PC-9 (cell line): ENCODE measurements at places on chromosomes 3 and 15. TPM values are rescaled to one million over a fixed set of nuclear protein-coding genes. Genes with fewer than 3 reads are reported as not detected.

- peaks cover 9% of the 10 kb centered on the region; the same call in 1 of the 2 replicates for H3K4me1 ChIP-seq
- peak; percentile 45 for DNase-seq
- no peak overlapping the region for H3K4me3 ChIP-seq
- no peak overlapping the region for H3K27ac ChIP-seq
- no peaks in the 10 kb centered on the region for H3K27me3 ChIP-seq
These were observed 15.8 kb upstream of the RARB start for GRCh38 chr3:25412269-25412668.

DNA sequence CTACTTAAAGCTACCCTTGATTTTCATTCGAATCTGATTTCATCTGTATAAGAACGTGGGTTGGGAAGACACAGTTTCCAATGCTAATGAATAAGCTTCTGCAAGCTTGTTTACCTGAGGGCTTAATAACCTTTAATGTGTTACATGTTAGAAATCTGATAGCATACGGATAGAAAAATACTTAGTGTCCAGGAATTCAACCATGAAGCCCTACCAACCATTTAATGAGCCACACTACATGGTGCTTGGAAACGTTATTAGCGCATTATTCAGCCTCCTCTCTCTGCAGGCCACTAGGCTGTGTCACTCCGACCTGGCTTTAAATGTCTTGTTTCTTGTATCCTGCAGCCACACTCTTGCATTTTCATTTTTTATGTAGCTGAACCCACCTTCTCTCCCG, 1.6 kb downstream of the FAM81A start:
- H3K4me3 ChIP-seq: no peak overlapping the region
- no peaks in the 10 kb centered on the region for H3K36me3 ChIP-seq
- H3K4me1 ChIP-seq: no peaks in the 10 kb centered on the region
- H3K27ac ChIP-seq: no peak overlapping the region
- H3K27me3 ChIP-seq: no peaks in the 10 kb centered on the region
- no peak for DNase-seq

ALDH1L1 gene
- total RNA-seq: 46.9 and 50.0 TPM in 2 replicates

DNA sequence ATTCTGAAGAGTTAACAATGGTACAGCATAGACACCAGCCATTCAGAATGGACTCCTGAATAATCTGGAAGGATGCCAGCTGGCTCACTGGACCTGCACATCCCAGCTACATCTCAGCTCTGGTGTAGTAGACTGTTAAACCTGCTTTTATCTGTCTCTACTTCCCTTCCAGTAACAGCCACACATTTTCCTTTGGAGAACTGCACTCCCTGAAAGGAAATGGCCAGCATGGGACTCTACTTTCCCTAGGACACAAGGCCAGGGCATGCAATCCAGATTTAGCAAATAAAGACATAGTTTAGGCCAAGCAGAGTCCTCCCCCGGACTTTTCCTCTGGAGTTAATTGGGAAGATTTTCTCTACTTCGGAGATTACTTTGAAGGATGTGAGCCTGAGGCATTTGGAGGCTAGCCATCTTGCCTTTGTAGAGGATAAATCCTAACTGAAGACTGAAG, 82.7 kb upstream of the TCF12 start:
- no peaks in the 10 kb centered on the region for H3K27me3 ChIP-seq
- no peak overlapping the region for H3K27ac ChIP-seq
- no peaks in the 10 kb centered on the region for H3K4me1 ChIP-seq
- H3K4me3 ChIP-seq: no peak overlapping the region

- no peak overlapping the region for H3K4me3 ChIP-seq
- H3K27ac ChIP-seq: no peak overlapping the region
- no peaks in the 10 kb centered on the region for H3K4me1 ChIP-seq
- peaks cover 8% of the 10 kb centered on the region; the same call in 1 of the 2 replicates for H3K36me3 ChIP-seq
These were observed 28.7 kb upstream of the TMEM42 start for GRCh38 chr3:44832965-44833364.

DNA sequence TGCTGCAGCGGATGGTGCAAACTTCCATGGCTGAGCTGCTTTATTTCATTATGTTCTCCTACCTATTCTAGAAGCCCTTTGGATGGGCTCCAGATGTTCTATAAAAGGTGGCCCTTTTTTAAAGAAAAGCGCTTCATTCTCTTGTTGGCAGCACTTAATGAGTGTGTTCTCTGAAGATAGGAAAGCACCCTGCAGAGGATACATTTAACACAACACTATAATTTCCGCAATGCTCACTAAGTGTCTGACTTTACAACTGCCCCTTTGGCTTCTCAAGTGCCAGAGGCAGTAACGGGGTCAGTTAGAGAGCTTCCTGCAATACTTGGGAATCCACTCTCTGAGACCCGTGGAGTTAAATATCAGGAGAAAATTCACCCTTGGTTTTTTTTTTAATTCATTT, 88.1 kb downstream of the MDFIC2 start:
- H3K36me3 ChIP-seq: no peaks in the 10 kb centered on the region
- no peaks in the 10 kb centered on the region for H3K4me1 ChIP-seq
- DNase-seq: no peak
- H3K27me3 ChIP-seq: no peaks in the 10 kb centered on the region
- H3K4me3 ChIP-seq: no peak overlapping the region

SYNPR gene
- not detected in 2 replicates for total RNA-seq

DNA sequence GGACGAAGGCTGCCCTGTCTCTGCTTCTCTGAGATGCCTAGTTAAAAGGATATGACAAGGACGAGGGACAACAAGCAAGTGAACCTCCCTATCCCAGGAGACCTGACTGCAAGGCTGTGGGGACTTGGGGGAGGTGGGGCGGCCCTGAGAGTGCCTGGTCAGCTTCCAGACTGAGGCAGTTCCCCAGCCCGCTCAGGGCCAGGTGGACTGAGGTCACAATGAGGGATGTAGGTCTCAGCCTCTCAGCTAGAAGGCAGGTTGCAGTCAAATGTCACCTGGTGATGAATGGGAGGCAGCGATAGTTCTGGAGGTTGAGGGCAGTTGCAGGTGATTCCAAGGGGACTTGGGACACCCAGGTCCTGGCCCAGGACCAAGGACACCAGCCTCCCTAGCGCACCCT, 30.6 kb downstream of the TKT start:
- DNase-seq: no peak
- H3K27me3 ChIP-seq: no peaks in the 10 kb centered on the region
- H3K4me3 ChIP-seq: no peak overlapping the region
- no peak overlapping the region for H3K27ac ChIP-seq
- H3K4me1 ChIP-seq: no peaks in the 10 kb centered on the region

DNA sequence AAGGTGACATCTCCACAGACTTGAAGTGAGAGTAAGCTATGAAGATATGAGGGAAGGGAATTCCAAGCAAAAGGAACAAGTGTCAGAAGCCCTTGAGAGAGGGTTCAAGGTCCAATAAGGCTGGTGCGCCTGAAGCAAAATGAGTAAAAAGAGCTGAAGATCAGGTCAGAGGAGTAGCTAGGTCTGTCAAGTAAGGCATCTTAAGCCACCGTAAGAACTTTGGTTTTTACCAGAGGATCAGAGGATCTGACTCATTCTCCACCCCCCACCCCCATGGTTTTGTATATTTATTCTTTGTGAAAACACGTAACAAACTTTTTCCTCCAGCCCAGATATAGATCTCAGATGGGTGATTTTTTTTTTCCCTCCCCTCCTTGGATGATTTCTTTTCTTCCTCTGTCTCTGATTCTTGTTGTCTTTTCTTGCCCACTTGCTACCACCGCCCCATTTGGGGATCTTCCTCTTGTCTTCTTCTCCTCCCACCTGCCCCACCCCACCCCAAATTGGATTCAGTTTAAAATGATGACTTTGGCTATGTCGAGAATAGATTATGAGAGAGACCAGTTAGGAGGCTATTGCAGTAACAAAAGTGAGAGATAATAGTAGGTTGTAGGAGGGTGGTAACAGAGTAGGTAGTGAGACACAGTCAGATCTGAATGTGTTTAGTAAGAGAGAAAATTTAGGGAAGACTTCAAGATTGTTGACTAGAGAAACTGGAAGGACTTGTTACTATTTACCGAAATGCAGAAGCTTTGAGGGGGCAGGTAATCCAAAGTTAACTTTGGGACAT, 6.1 kb downstream of the TRMT10C start:
- peaks cover 15% of the 10 kb centered on the region for H3K4me1 ChIP-seq
- H3K27me3 ChIP-seq: no peaks in the 10 kb centered on the region
- DNase-seq: no peak
- H3K4me3 ChIP-seq: no peak overlapping the region
- H3K36me3 ChIP-seq: peaks cover 34% of the 10 kb centered on the region
- no peak overlapping the region for H3K27ac ChIP-seq

GRCh38 chr3:169104972-169105371, 558.5 kb downstream of the MECOM start:
- no peak for DNase-seq
- no peaks in the 10 kb centered on the region for H3K4me1 ChIP-seq
- no peak overlapping the region for H3K4me3 ChIP-seq
- no peak overlapping the region for H3K27ac ChIP-seq
- H3K27me3 ChIP-seq: no peaks in the 10 kb centered on the region

WDR5B gene
- 4.5 and 5.8 TPM in 2 replicates for total RNA-seq

- no peak for DNase-seq
- H3K27me3 ChIP-seq: no peaks in the 10 kb centered on the region
- H3K4me1 ChIP-seq: no peaks in the 10 kb centered on the region
- H3K27ac ChIP-seq: no peak overlapping the region
- no peaks in the 10 kb centered on the region for H3K36me3 ChIP-seq
These were observed 243.8 kb upstream of the TTC14 start for GRCh38 chr3:180358179-180358578.

PLXNB1 gene
- total RNA-seq: 97.7 and 120 TPM in 2 replicates

GRCh38 chr15:66895794-66896453, 169.5 kb upstream of the SMAD3 start:
- H3K4me1 ChIP-seq: no peaks in the 10 kb centered on the region
- H3K27me3 ChIP-seq: no peaks in the 10 kb centered on the region
- H3K4me3 ChIP-seq: no peak overlapping the region
- no peak for DNase-seq

- no peak overlapping the region for H3K4me3 ChIP-seq
- no peaks in the 10 kb centered on the region for H3K36me3 ChIP-seq
- H3K4me1 ChIP-seq: no peaks in the 10 kb centered on the region
- H3K27me3 ChIP-seq: no peaks in the 10 kb centered on the region
- no peak overlapping the region for H3K27ac ChIP-seq
- DNase-seq: no peak
These were observed 463.3 kb downstream of the EPHA6 start for GRCh38 chr3:97277708-97278107.

DNA sequence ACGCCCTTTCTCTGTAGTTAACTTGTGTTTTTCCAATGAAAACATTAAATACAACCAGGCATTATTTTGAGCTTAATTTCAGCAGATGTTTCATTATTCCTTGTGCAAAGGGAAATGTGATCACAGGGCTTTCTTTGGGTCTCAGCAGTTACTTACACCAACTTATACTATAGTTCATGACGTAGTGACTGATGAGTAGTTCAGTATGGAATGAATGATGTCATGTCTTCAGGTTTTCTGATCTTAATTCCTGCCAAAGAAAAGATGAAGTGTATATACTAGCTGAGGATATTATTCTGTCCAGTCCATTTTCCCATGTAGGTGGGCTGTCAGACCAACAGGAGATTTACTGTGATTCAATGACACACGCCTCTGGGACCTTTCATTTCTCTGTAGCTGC, 61.3 kb downstream of the MYRIP start:
- no peaks in the 10 kb centered on the region for H3K4me1 ChIP-seq
- H3K36me3 ChIP-seq: no peaks in the 10 kb centered on the region
- H3K4me3 ChIP-seq: no peak overlapping the region
- no peak for DNase-seq

RLBP1 gene
- not detected in 2 replicates for total RNA-seq

GRCh38 chr3:30306896-30307295, 299.5 kb upstream of the TGFBR2 start:
- no peaks in the 10 kb centered on the region for H3K4me1 ChIP-seq
- DNase-seq: no peak
- H3K4me3 ChIP-seq: no peak overlapping the region
- H3K27ac ChIP-seq: no peak overlapping the region

DNA sequence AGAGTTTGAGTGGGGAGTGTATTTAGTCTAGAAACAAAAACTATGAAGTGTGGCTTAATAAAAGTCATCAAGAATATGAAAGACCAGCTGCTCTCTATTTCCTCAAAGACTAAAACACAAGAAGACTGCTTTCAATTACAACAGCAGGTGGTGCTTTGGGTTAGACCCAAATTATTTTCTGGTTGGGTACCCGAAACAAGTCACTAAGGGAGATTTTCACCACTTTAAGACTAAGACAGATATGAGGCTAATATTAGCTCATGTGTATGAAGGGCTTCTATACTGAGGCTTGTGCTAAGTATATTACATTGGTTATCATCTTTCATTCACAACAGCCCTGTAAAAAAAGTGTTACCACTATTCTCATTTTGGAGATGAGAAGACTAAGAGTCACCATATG, 43.1 kb downstream of the COL8A1 start:
- no peak for DNase-seq
- no peak overlapping the region for H3K4me3 ChIP-seq
- H3K36me3 ChIP-seq: no peaks in the 10 kb centered on the region
- no peaks in the 10 kb centered on the region for H3K4me1 ChIP-seq

- no peaks in the 10 kb centered on the region for H3K4me1 ChIP-seq
- H3K36me3 ChIP-seq: no peaks in the 10 kb centered on the region
- no peak overlapping the region for H3K4me3 ChIP-seq
- H3K27ac ChIP-seq: no peak overlapping the region
- H3K27me3 ChIP-seq: no peaks in the 10 kb centered on the region
- no peak for DNase-seq
These were observed 197.2 kb upstream of the VEPH1 start for GRCh38 chr3:157700405-157700804.

DNA sequence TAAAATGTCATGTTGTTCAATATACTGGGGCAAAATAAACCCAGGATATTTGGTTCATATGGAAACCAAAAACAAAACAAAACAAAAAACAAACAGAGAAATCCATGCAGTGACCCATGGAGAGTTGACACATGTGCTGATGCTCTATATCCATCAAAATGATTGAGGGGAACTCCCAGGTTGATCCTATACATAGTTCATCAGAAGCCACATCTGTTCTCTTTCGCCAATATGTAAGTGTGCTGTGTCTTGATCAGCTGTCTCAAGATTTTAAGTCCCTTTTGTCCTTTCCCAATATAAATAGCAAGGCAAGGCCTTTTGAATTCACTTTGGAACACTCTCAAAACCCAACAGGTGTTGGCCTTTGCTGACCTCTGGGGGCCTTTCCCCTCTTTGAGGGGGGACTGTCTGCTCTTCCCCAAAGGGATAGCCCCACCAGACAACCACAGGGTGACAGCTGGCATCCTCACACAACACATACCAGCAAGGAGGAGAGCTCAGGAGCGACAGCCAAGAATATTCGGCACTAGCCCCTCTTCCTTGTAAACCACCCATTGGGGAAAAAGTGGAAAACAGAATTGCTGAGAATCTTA, 209.4 kb upstream of the CD96 start:
- H3K36me3 ChIP-seq: no peaks in the 10 kb centered on the region
- H3K4me3 ChIP-seq: no peak overlapping the region
- H3K4me1 ChIP-seq: no peaks in the 10 kb centered on the region
- H3K27ac ChIP-seq: no peak overlapping the region

ROBO2 gene
- 0.23 and 0.39 TPM in 2 replicates for total RNA-seq

GRCh38 chr3:127406309-127407025, 118.6 kb upstream of the PRR20G start:
- H3K4me1 ChIP-seq: no peaks in the 10 kb centered on the region
- H3K4me3 ChIP-seq: no peak overlapping the region
- H3K27ac ChIP-seq: no peak overlapping the region
- peak; percentile 30 for DNase-seq
